ENCODE measurements at places on chromosomes 3 and 15. TPM values are rescaled to one million over a fixed set of nuclear protein-coding genes. Genes with fewer than 3 reads are reported as not detected.

- no peak for DNase-seq
Observed at GRCh38 chr15:68589053-68589452, 10.3 kb downstream of the CORO2B start.

- DNase-seq, result no peak
Observed at GRCh38 chr3:32138545-32139104, 32.2 kb downstream of the GPD1L start.

GPR160 gene
- 0.37 TPM for total RNA-seq

PTPRG gene
- 10.5 TPM for total RNA-seq

DNA sequence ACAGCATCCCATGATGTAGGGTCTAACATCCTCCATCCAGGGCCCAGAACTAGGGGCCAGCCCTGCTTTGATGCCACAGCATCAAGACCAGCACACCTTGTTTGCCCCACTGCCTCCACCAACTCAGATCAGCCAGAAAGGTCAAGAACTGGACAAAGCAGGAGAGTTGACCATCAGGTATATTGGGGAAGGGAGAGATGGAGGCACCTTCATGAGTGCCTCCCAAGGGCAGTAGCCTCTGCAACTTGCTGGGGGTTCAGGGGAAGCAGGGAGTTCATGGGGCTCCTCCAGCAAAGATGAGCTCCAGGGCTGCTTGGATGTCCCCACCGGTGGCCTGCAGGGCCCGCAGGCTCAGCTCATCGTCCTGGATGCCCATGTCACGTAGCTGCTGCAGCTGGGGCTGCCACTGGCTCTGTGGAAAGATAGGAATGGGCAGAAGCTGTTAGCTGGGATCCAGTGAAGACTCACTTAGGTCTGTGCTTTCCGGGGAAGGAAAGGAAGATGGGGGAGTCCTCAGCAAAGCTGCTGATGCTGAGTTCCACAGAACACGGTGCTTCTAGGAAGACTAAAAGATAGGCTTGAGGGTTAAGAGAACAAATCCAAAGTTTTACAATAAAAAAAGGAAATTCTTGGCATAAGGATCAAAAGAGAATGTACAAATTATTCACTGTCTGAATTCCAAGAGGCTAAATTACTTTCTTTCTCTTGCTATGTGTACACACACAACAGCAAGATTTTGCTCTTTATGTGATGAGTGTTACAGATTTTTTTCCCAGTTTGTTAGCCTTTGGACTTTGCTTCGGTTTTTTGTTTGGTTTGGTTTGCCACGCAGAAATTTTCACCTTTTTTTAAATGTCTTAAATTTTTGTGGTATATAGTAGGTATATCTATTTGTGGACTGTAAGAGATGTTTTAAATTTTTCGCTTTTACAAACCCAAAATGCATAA, 12.3 kb upstream of the SEMA7A start:
- DNase-seq, result no peak

Data from mammary epithelial cell (primary cell).